ENCODE measurements at places on chromosomes 7 and 10.
A peak's percentile ranks its signal among the peaks of the same experiment; 100 is the strongest.

DNA sequence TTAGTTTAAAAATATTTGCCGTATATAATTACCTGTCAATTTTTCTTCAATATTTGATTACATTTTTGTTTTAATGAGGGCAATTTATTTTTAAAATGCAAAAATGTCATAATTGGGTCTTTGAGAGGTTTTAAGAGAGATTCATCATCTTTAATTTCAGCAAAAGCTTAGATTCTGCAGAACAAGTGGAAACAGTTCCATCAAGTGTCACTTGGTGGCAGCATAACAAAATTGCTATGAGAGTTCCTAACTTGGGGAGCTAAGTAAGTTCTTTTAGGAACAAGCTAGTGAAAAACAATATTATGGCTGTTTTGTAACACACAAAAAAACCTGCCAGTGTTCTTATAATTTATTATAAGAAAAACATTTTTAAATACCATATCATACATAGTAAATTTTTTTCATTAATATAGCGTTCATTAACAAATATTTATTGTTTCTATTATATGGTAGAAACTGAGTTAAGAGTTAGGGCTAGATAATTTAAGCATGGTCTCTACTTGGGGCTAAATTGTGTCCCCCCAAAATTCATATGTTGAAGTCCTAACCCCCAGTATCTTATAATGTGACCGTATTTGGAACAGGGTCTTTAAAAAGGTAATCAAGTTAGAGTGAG, 155.2 kb downstream of the MAGI2 start:
- DNase-seq: peak; percentile 5

DNA sequence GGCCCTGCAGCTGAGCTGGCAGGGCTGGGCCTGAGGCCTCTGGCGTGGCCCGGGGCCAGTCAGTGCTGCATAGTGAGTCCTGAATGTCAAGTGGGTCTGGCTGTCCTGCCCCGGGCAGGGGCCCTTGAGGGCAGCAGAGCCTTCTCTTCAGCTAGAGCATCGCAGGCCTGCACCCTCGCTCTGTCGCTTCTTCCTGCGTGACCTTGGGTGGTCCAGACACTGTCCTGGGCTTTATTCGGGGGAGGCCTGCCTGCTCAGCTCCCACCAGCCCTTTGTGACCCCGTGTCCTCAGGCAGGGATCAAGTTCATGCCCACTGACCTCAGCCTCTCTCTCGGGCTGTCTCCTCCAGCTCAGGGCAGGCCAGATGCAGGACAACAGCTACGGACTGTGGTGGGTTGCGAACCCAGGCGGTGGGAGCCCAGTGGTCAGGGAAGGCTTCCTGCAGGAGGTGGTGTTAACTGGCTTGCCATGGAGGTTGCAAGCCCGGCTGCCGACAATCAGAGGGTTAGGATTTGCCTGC, 3.4 kb downstream of the TTYH3 start:
- DNase-seq: no peak

DNA sequence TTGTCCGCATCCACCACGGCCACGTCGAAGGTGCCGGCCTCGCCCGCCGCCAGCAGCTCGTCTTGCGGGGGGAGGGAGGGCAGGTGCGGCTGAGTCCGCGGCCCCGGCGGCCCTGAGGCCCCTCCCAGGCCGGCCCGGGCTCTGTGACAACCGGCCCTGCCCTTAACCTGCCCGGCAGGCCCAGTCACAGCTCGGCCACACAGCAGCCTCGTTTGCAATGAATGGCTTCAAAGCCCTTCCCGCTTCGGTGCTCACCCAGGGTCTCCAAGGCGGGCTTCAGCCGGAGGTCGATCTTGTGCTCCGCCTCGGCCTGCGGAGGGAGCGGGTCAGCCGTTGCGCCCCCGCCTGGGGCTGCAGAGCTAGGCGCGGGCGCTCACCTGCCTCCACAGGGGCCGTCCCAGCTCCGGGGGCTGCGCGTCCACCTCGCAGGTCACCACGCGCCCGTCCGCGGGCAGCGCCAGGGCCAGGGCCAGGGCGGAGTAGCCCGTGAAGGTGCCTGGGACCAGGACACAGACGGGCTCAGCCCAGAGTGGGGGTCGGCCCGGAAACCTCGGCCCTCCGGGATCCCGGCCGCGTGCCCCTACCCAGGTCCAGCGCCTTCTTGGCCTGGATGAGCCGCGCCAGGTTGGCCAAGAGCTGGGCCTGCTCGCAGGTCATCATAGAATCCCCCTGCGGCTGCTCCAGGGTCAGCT, 928 bp downstream of the COMTD1 start:
- DNase-seq: no peak

GRCh38 chr10:121715969-121716368, 117.7 kb upstream of the FGFR2 start:
- DNase-seq: no peak

- no peak for DNase-seq
Observed at GRCh38 chr10:114815791-114816190, 5.8 kb upstream of the FHIP2A start.

DNA sequence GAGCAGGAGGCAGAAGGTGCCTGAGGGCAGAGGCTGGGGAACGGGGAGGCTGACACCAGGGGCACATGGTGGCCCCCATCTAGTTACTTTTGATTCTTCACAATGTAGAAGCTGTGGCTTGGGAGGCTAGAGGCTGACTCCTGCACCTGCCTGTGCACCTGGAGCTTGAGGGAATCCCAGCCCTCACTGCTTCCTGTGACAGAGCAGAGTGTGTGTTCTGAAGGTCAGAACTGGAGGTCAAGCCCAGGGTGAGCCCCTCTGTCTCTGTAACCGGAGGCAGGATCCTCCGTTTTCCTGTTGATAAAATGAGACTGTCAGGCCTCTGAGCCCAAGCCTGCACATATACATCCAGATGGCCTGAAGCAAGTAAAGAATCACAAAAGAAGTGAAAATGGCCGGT, 124.8 kb downstream of the ACTR3B start:
- DNase-seq: no peak

GRCh38 chr10:124214610-124215375, 121.4 kb upstream of the CHST15 start:
- DNase-seq: no peak

- DNase-seq: no peak
Observed at GRCh38 chr7:44391746-44392617, 66.6 kb upstream of the CAMK2B start.

- DNase-seq: no peak
Observed at GRCh38 chr10:96370584-96371157, 11.9 kb upstream of the OPALIN start.

DNA sequence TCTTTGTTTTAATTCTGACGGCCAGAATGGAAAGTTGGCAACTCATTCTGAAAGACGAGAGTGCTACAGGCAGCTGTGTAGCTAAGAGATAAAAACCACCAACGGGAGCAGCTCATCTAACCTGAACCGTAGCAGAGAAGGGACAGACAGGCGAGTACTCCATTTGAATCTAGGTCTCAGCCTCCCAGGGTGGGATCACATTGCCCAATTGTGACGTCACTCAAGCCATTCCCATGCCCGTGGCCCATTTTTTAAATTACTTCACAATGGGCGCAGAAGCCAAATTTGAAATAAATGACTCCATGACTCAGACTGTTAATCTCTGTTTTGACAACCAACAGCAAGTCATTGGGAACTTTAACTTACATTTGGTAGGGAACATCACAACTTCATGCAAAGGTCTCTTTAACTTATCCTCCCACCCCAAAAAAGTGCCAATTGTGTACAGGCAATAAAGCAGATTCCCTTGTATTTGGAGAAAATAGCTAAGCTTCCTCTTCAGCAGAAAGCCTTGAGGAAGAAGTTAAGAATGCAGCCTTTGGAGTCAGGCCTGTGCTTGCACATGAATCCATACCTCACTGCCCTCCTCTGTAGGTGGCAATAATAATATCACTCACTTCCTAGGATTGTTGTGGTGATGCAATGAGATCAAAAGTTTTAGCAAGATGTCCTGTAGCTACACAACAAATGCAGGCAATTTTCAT, 93.2 kb upstream of the KIF5B start:
- DNase-seq: no peak

GRCh38 chr10:133351408-133352318, 4.5 kb downstream of the PRAP1 start:
- no peak for DNase-seq

DNA sequence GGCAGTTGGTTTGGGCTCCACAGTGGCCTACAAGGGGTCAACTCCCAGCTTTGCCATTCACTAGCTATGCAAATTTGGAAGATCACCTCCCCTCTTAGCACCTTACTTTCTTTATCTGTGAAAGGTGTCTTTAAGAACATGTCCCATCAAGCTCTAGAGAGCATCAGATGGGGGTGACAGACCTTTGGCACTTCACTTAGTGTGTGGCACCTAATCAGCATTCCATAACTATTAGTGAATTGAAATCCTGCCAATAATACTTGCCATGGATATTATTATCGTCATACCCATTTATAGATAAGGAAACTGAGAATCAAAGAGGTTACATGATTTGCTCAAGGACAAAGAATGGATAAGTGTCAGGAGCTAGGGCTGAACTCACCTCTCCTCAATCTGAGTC, 51.9 kb downstream of the PLPP4 start:
- no peak for DNase-seq

- no peak for DNase-seq
Observed at GRCh38 chr7:135745703-135746312, 2.8 kb downstream of the FAM180A start.

- DNase-seq: no peak
Observed at GRCh38 chr10:123821136-123821535, 70.5 kb downstream of the CPXM2 start.

DNA sequence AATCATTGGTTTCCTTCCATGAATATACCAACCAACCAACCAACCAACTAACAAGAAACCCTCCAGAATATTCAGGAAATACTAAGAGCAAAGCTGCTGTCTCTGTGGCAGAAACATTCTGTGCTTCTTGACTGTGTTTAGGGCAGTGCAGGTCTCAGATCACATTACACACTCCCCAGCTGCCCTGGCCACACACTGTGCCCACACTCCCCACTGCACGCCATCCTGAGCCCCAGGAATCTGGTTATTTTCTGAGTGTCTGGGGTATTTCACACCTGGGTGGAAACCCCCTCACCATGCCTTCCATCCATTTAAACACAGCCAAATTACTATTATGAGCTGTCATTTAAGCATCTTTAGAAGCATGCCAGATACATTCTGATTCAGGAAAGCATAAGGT, 183.7 kb upstream of the ANK3 start:
- DNase-seq: no peak

DNA sequence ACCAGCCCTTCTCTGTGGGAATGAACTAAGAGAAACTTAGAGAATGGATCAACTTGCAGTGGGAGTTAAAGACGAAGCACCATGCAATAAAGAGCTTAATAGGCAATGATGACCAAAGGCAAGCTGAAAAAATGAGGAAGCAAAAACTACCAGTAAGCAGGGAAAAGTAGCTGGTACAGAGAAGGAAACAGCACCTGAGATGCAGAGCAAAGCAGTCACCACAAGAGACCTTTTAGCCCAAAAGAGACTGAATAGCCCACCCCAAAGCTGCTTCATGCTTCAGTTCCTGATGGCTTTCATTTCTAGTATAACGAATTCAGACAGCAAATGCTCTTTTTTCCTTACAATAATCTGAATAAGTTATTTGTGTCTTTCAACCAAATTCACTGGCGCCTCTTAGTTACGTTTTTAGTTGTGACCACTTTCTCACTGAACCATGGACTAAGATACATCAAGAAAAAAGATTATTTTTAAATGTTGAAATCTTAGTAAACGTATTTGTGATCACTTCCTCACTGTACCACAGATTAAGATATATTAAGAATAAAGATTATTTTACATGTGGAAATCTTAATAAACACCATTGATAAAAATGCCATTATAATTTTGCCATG, 76.0 kb downstream of the USP6NL start:
- no peak for DNase-seq

- no peak for DNase-seq
Observed at GRCh38 chr10:50388181-50388580, 136.9 kb upstream of the ASAH2 start.

- no peak for DNase-seq
Observed at GRCh38 chr7:116731023-116731395, 59.0 kb downstream of the MET start.

GRCh38 chr7:46191776-46192175, 270.7 kb upstream of the IGFBP3 start:
- DNase-seq: no peak

DNA sequence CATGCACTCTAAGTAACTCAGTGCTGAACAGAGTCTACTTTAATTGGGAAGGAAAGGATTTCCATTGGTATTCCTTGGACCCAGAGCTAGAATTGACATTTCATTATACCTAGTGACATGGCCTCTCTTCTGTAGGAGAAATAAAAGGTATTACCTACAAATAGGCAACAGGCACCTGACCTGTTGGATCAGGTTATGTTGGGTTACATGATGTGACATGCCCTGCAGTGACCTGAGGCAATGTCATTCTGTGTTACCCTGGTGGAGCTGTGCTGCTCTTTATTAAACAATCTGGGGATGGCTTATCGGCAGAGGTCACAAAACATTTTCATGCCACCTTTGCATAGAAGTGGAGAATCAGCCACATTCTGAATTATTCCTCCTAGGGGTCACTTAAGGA, 427.7 kb downstream of the MDFIC start:
- DNase-seq: no peak

DNA sequence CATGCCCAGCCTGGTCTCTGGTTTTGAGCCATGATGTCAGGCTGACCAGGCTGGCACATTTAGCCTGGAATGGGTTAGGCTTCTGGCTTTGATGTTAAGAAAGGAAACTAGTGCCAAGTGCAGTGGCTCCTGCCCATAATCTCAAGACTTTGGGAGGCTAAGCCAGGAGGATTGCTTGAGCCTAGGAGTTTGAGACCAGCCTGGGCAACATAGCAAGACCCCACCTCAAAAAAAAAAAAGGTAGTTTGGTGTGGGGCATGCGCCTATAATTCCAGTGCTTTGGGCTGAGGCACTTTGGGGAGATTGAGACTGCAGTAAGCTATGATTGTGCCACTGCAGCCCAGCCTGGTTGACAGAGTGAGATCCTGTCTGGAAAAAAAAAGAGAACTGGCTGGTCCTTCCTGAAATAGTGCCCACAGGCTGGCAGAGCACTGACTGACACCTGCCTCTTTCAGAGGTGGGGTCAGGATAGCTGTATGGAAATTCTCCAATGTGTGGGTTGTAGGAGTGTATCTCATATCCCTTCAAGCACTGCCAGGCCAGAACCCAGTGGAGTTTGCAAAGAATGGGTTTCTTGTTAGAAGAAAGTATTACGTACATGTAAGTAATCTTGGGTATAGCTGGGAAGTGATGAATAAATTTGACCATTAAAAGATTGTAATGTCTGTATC, 61.3 kb downstream of the KAT6B start:
- no peak for DNase-seq

- DNase-seq: no peak
Observed at GRCh38 chr7:48042216-48042615, 6.9 kb downstream of the C7orf57 start.

DNA sequence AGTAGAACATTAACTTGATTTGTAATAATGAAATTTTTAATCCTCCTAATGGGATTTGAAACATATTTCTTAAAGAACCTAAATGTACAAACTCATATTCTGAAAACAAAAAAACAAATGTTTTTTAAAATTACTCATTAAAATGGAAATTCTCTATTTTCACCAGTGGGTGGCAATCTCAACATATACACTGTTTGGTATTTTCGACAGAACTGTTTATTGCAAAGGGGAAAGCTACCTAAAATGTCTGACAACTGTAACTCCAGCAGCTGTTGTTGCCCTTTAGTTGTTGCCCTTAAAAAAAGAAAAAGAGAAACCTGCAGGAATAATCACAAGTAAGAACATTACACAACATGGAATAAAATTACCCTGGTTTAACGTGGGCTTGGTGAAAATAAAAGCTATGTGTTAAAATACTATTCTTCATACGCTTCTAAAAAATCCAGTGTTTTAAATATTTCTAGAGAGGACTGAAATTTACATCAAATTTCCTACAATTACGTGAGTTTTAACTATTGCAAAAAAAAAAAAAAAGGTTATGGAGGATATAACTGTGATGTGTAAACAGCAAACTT, 54.5 kb downstream of the COL1A2 start:
- DNase-seq: peak; percentile 22

- no peak for DNase-seq
Observed at GRCh38 chr10:64760371-64760770, 1239.2 kb downstream of the REEP3 start.

All from frontal cortex (tissue), 4 donors.